ENCODE measurements at places on chromosomes 4 and X. TPM values are rescaled to one million over a fixed set of nuclear protein-coding genes. Genes with fewer than 3 reads are reported as not detected.

- no peak overlapping the region for H3K4me3 ChIP-seq
- no peaks in the 10 kb centered on the region for H3K4me1 ChIP-seq
- H3K27me3 ChIP-seq = no peaks in the 10 kb centered on the region
- H3K27ac ChIP-seq = no peak overlapping the region
- H3K36me3 ChIP-seq = no peaks in the 10 kb centered on the region
- DNase-seq = no peak
These were observed 127.2 kb upstream of the AGA start for GRCh38 chr4:177569434-177569833.

Gene FGFBP1
- not detected for total RNA-seq

DNA sequence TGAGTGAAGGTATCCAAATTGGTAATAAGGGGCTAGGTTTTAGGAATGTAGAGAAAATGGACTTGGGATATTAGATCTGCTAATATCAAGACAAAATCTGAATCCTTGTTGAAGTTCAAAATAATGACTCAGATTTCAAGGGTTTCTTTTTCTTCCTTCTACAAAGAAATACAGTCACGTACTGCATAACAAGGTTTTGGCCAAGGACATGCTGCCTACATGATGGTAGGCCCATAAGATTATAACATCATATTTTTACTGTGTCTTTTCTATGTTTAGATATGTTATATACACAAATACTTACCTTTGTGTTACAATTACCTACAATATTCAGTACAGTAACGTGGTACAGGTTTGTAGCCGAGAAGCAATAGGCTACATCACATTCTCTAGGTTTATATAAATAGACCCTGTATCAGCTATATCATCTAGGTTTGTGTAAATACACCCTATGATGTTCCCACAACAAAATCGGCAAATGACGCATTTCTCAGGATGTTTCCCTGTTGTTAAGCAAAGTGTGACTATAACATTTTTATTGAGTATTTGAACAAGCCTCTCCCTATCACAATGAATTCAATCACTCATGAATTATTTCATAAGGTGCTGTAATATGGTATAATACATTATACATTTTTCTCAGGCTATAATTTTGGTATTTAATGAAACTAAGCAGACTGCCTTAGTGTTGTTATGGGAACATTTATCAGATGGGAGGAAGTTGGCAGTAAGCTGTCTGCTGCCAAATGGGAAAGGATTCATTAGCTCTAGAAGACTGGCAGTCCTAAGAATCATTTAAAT, 186.3 kb downstream of the PPP3CA start:
- no peak overlapping the region for H3K27ac ChIP-seq
- H3K4me1 ChIP-seq = no peaks in the 10 kb centered on the region
- DNase-seq = no peak
- H3K4me3 ChIP-seq = no peak overlapping the region
- H3K36me3 ChIP-seq = no peaks in the 10 kb centered on the region

Gene SFRP2
- not detected for total RNA-seq

Gene CLIC2
- 0.07 TPM for total RNA-seq

DNA sequence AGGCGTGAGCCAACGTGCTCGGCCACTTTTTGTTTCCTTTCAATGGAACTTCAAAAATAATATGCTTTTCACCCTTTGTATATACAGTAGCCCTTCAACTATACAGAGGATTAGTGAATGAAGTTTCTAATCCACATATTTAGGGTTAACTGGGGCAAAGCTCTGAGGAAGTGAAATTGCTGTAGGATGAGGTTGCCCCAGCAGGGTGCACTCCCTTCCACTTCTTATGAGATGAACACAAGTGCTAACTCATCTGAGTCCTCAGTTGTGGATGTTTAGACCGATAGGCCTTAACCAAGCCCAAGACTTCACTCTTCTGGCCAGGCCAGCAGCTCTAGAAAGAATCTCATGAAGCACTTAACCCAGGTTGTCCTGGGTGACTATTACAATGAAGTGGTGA, 29.1 kb upstream of the CT55 start:
- DNase-seq = no peak
- H3K4me3 ChIP-seq = no peak overlapping the region
- no peaks in the 10 kb centered on the region for H3K36me3 ChIP-seq
- H3K4me1 ChIP-seq = no peaks in the 10 kb centered on the region
- no peaks in the 10 kb centered on the region for H3K27me3 ChIP-seq

DNA sequence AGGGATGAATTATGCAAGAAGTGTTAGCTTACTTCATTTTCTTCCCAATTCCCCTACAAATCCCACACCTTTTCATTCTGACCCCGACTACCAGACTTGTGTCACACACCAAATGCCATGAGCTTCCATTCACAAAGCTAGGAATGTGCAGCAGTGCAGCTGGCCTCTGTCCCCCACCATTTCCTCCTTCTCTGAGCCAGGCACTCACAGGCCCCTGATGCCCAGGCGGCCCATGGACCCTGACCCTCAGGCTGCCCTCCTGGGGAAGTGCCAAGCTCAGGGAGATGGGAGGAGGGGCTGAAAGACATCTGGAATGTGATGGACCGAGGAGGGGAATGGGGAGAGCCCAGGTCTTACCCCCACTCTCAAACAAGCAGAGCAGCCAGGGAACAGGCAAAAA, 67.0 kb upstream of the BCOR start:
- H3K4me1 ChIP-seq = peaks cover 19% of the 10 kb centered on the region
- DNase-seq = no peak
- no peak overlapping the region for H3K4me3 ChIP-seq
- no peaks in the 10 kb centered on the region for H3K27me3 ChIP-seq

Gene HMX1
- not detected for total RNA-seq

Gene CT45A3
- total RNA-seq = not detected

DNA sequence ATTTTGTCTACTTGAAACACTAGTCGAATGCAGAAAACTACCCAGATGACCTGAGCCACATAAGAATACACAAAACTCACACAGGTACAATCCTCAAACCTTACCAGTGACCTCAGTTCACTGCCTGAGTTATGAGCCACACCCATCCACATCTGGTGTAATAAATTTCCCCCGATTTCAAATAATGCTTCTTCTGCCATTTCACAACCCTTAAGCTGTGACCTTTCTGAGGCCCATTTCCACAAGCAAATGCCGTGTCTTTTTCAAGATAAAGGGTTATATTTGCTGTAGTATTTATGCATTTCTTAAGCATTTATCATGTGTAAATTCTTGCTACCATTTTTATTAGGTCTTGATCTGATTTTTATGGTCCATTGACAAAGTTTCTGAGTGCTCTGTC, 1.8 kb upstream of the ARHGEF38 start:
- no peaks in the 10 kb centered on the region for H3K4me1 ChIP-seq
- H3K27me3 ChIP-seq = no peaks in the 10 kb centered on the region
- H3K27ac ChIP-seq = no peak overlapping the region

DNA sequence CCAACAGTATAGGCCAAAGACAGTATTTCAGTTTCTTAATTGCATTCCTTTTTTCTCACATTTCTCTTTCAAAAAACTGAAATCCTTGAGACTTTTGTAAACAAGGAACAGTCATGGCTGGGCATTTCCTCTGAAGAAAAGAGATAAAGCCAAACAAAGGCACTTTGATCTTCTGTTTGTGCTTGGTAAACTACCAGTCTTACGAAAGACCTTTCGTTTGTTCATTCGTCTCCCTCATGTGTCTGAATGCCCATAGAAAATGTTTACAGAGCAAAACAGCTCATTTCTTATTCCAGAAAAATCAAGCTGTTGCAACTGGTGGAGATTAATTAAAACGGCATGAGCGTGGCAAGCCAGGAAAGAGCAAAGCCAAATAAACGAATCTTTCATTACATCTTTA, 178.0 kb downstream of the GASK1B start:
- no peaks in the 10 kb centered on the region for H3K4me1 ChIP-seq
- no peak overlapping the region for H3K4me3 ChIP-seq
- no peak overlapping the region for H3K27ac ChIP-seq
- no peaks in the 10 kb centered on the region for H3K27me3 ChIP-seq
- no peaks in the 10 kb centered on the region for H3K36me3 ChIP-seq

DNA sequence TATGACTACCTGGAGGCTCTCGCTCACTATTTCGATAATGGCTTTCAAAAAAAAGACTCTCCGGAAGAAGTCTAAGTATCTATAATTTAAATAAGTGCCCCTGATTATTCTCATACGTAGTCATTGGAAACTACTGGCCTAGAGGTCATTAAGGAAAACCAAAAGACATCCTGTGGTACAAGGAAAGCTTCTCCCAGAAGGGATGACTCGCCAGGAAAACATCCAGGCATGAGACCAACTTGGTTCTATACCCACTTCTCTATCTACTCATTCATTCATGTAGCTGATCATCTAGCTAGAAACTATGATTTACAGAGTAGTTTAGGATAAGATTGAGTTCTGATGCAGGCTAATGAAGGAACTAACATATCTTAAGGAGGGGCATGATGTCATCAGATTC, 37.7 kb downstream of the SOX3 start:
- no peak for DNase-seq
- H3K27me3 ChIP-seq = no peaks in the 10 kb centered on the region
- no peak overlapping the region for H3K4me3 ChIP-seq
- H3K4me1 ChIP-seq = no peaks in the 10 kb centered on the region
- no peaks in the 10 kb centered on the region for H3K36me3 ChIP-seq
- H3K27ac ChIP-seq = no peak overlapping the region

Gene NEIL3
- 4.6 TPM for total RNA-seq

Gene TMEM185A
- 34.2 TPM for total RNA-seq

DNA sequence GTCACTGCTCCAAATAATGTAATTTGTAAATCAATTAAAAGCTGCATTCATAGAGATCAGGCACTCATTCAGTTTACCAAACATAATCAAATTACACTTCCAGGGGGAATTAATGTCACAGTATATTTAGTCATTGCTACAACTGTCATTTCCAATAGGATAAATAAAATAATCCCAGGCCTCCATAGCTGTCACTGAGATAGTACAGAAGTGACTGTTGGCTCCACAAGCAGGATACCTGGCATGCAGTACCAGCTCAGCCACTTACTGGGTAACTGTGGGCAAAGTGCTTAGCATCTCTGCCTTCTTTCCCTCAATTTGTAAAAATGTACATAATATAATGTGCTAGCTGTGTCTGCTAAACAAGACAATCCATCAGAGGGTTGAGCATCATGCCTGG, 128.1 kb downstream of the CAMK2D start:
- H3K4me3 ChIP-seq = no peak overlapping the region
- peak overlapping the region; percentile 97 for H3K27ac ChIP-seq
- H3K27me3 ChIP-seq = no peaks in the 10 kb centered on the region
- H3K4me1 ChIP-seq = peaks cover 88% of the 10 kb centered on the region

Gene DIPK2B
- total RNA-seq = not detected

- H3K4me1 ChIP-seq = peaks cover 43% of the 10 kb centered on the region
- no peaks in the 10 kb centered on the region for H3K27me3 ChIP-seq
- no peak for DNase-seq
- 0 out of 2 replicates have a peak overlapping the region, but pooled peaks have one; percentile 73 for H3K27ac ChIP-seq
These were observed 1.2 kb downstream of the ABCD1 start for GRCh38 chrX:153725832-153726285.

Data from Karpas-422 (cell line).